Left kidney (tissue), 8 donors: ENCODE measurements at places on chromosomes 5 and 9.

GRCh38 chr5:589173-589572 is 23.0 kb upstream of the CEP72 start:
- DNase-seq, result no peak

DNA sequence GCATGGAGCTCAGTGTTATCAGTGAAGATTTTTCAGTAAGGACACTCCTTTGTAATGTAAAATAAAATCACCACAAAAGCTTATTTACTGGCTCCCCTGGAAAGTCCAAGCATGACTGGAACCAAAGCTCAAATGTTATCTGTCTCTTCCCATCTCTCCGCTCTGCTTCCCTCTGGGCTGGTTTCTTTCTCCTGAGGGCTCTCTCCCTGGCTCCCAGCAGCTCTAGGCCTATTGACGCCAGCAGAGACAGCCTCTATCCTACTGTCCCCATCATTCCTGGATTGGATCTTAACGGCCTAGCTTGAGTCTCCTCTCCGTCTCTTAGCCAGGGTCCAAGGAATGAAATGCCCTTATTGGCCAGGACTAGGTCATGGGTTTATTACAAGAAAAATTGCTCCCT is 86.1 kb downstream of the TMEM167A start:
- DNase-seq, result no peak

- DNase-seq, result no peak
These were observed 461.2 kb downstream of the TLR4 start for GRCh38 chr9:118165451-118165850.

- no peak for DNase-seq
These were observed 19.0 kb upstream of the GNA14 start for GRCh38 chr9:77667151-77667550.

GRCh38 chr9:106622164-106622487 is 240.8 kb upstream of the ZNF462 start:
- no peak for DNase-seq

- no peak for DNase-seq
These were observed 1.8 kb downstream of the SHB start for GRCh38 chr9:38066914-38067858.

- DNase-seq, result no peak
These were observed 188.3 kb downstream of the CDK5RAP2 start for GRCh38 chr9:120391691-120392090.

DNA sequence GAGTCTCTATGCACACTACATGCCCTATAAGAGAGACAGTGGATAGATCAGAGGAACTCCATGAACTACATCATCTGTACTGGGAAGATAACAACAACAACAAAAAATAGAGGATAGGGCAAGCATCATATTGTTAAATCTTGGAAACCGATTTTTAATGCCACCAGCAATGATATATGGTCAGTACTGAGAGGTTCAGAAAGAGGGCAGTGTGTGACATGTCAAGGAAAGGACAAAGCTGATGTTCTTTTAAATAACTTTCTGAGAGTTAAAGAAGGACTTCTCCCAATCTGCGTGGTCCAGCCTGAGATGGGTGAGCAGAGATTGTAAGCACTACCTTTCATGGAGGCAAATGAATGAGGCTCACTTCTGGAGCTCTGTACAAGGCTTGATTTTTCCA is 62.0 kb upstream of the PHF24 start:
- DNase-seq, result no peak

DNA sequence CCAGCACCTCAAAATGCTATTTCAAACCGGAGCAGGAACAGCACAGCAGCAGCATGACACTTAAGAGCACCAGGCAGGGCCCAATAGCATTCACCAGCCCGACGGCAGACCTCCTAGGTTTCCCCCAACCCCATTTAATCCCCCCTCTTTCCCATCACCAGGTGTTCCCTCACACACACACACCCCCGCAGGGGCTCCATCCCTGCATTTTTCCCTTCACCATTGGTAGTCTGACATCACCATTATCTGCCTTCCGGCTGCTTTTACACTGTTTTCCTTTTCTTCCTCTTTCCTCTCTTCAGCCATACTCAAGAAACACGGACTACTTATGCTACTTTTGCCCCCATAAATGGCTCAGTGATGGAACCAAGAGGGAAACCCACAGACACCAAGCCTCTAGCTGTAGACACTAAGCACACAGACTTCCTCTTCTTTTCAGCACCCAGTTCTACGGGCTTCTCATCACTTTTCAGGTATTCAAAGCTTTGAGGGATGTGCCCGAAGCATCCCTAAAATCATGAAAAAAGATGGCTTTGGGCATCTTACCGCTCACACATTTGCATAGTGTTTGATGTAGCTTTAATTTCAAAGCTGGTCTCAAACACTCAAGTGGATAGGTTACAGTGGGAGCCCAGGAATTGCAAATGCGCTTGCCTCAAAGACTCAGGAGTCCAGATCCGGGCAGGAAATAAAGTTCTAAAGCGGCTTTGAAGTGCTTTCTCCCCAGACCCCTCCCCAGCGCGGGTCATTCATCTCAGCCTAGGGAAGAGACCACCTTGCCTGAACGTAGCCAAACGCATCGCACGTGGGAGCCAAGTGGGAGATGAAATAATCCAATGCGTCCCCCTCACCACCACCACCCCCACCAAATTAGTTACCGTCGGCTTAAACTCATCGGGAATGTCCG is 141.5 kb downstream of the TSSK1B start:
- DNase-seq, result peak; percentile 31

- DNase-seq, result no peak
These were observed 30.5 kb upstream of the MSH3 start for GRCh38 chr5:80623999-80624398.

DNA sequence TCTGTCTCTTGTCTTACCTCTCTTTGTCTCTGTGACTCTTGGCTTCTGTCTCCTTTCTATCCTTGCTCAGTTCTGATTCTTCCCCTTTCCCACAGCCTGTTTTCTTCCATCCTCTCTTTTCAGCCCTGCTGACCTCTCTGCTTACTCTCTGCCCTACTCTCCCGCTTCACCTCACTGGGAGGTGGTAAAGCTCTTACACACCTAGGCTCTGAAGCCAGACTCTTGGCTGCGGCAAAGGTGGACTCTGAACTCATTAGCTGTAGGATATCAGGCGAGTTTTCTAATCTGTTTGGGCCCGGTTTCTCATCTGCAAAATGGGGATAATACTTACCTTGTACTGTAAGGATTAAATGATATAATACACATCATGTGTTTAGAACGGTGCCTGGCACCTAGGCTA is 11.1 kb downstream of the PCDH1 start:
- no peak for DNase-seq

DNA sequence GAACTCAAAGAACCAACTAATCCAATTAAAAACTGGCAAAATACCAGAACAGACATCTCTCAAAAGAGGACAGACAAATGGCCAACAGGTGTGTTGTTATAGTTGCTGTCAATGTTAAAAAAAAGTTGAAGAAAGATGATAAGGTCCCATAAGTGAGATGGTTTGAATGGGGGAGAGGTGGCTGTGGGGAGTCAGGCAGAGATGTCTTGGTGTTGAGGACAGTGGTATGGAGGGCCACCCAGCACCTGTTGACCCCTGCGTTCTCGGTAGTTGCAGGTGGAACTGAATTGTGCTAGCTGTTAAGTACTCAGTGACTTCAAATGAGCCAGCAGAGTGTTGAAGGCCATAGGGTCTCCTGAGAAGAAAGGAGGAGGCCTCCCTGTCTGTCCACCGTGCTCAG is 55.9 kb upstream of the PITX1 start:
- DNase-seq, result no peak

DNA sequence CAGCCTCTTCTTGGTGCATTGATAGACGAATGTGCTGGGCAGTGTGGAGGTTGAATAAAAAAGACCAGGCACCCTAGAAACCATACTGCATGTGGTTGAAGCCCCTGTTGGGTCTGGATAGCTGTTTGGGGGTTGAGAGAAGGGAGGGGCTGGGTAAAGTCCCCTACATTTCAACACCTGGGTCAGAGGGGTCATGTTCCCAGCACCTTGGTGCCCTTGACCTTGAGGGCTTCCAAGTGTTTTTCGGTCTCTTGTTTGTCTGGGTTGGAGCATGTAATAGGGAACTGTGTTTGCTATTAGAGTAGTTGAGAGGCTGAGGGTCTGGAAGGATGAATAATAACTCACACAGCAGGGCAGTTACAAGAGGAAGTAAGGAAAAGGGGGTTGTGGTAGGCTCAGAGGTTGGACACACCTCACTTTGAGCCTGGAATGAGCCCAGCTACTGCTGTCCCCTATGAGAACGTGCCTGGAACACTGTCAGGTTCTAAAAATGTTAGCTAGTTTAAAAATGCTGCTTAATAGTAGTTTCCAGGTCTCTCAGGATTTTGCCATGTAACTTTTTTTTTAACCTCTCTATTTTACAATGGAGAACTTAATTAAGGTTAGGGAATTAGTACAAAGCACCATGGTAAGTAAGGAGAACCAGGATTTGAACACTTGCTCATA is 155.2 kb upstream of the SPRY4 start:
- no peak for DNase-seq

DNA sequence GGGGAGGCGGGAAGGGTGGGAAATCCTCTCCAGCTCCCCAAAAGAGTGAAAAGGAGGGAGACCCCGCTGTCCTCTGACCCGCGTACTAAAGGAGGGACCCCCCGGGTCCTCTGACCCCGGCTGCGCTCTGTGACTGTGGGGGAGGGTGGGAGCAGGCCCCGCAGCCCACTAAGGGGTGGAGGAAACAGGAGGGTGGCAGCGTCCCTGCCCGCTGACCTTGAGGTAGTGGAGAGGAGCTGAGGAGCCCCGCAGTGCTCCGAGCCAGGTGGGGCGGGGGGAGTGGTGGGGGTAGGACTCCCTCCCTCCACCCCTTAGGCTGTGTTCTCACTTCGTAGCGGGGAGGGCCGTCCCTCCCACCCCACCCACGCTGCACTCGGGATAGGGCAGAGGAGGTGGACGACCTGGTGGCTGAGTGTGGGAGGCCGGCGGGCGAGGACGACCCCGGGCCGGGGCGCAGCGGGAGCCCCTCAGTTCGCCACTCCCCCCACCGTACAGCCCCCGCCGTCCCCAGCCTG is 449 bp upstream of the ADCY2 start:
- DNase-seq, result no peak

DNA sequence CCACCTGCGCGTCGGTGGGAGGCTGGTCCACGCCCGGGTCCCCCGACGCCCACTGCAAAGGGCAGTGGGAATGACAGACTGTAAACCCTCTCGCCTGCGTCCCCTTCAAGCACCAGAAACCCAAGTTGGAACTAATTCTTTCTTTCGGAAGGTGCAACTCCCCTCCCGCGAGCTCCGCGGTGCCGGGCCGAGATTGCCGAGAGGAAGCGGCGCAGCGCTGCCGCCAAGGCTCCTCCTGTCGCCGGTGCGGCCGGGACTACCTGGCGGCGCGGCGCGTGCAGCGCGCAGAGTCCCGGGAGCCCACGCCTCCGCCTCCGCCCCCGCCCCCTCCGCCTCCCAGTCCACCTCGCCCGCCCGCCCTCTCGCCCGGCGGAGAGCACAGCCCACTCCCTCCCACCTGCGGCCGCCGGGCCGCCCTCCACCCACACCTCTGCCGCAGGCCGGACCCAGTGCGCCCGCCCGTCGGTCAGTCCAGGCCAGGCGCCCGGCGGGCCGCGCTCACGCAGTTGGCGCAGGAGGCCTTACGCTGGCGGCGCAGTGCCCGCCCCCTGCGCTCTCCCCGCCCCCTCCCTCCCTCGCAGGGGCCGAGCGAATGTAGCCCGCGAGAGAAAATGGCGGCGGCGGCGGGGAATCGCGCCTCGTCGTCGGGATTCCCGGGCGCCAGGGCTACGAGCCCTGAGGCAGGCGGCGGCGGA is at the start of gene MAP3K1:
Gene MAP3K1 (plus strand): TSS at position 587 of the 695 bp plus-strand sequence. CDS start 25 bp downstream, at position 612.
- DNase-seq, result peak; percentile 83

DNA sequence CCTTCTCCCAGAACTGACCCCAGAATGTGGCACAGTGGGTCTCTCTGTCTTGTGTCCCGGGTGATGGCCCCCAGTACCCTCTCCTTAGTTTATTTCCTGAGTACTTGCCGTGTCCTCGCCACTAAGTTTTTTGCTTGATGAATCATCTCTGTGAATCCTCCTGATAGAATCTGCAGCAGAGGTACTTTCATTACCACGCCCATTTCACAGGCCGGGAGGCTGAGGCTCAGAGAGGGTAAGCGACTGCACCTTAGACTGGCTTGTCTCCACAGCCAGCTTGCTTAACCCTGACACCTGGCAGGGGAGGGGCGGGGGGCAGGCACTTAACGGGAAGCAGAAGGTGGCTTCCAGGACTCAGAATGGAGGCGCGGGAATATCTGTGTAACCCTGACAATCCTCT is 7.9 kb upstream of the IER5L start:
- DNase-seq, result no peak

GRCh38 chr9:12889402-12890106 is 114.7 kb downstream of the LURAP1L start:
- DNase-seq, result no peak

- DNase-seq, result no peak
These were observed 1.2 kb downstream of the BNC2 start for GRCh38 chr9:16869131-16869881.

GRCh38 chr5:7878381-7878873 is 9.5 kb downstream of the MTRR start:
- no peak for DNase-seq

DNA sequence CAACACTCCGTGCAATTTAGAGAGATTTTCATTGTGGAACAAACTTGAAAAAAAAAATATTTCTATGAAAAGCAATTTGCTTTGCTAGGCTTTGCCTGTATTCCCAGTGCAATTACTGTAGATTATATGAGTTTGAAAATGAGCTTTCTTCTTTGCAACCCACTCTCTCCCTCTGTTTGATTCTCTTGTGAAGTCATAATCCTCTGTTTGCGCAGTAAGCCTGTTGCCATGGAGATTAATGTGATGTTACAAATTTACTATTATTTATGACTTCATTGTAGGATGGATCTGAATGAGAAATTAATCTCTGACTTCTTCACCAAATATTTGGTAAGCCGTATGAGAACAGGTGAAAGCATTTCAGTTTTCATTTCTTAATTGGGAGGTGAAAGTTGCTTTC is 320.3 kb downstream of the SPATA31D1 start:
- no peak for DNase-seq

GRCh38 chr5:143166661-143167420 is 236.6 kb downstream of the NR3C1 start:
- DNase-seq, result no peak

DNA sequence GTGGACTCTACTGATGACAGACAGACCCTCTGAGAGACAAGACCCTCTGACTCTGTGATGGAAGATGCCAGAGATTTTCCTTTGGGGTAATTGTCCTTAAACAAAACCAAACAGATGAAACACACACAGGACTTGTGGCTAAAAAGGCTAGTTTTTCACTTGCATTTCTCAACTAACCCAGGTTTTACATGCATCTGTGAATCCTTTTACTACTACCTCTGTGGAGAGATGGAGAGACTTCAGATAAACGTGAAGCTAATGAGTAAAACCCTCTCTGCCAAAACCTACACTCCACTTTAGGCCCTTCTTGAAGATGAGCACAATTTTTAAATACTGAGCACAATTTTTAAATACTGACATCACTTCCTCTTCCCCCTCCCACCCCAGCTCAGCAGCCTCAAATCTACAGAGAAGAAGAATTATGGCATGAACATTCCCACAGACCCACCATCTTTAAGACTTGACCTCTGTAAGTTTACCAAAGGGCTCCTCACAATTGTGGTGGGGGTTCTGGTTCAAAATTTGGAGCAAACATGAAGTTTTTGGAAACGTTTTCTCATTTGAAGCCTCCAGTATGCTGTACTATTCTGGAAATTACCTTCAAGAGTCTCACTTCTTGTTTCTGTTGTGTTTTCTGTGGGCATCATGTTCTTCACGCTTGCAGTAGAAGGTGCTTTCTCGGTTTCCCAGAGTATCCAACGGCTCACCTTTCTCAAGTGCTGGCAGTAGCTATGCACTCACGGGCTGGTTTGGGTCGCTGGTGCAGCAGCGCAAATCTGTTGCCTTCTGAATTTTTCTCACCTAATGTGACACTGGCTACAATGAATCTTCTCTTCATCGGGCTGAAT is 42.7 kb downstream of the ACER2 start:
- DNase-seq, result no peak

GRCh38 chr5:172374783-172375182 is 79.5 kb downstream of the SH3PXD2B start:
- no peak for DNase-seq
